Activated T-cell treated with anti-CD3 and anti-CD28 coated beads, Interleukin-2, amount 50 U/mL, for 72 hours (primary cell): ENCODE measurements at places on chromosomes 3 and 15. TPM values are rescaled to one million over a fixed set of nuclear protein-coding genes. Genes with fewer than 3 reads are reported as not detected.
A peak's percentile ranks its signal among the peaks of the same experiment; 100 is the strongest.

Gene TGM4
- not detected for total RNA-seq

Gene CFAP100
- total RNA-seq, result not detected

DNA sequence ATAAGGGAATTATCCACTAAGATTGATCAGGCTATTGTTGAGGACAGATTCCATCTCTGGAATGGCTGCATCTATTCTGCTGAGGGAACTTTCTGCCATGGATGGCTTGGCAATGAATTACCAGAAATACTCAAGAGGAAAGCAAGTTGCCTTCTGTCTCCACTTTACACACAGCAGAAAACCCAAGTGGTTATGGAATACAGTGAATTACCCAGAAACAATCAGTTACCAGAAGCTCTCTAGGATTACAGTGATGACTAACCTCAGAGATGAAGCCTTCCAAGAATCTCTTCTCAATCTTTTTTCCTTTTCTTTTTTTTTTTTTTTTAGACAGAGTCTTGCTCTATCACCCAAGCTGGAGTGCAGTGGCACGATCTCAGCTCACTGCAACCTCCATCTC, 183.3 kb downstream of the WDR76 start:
- no peak overlapping the region for H3K27ac ChIP-seq
- H3K27me3 ChIP-seq, result peaks cover 26% of the 10 kb centered on the region
- H3K4me3 ChIP-seq, result no peak overlapping the region
- no peaks in the 10 kb centered on the region for H3K4me1 ChIP-seq

- H3K27ac ChIP-seq, result no peak overlapping the region
- no peak for DNase-seq
- H3K27me3 ChIP-seq, result peaks cover 29% of the 10 kb centered on the region
These were observed 12.5 kb downstream of the PRR20G start for GRCh38 chr3:127275287-127275781.

Gene TEX9
- 1.2 TPM for total RNA-seq

GRCh38 chr3:133452641-133453319, 52.9 kb downstream of the BFSP2 start:
- no peaks in the 10 kb centered on the region for H3K36me3 ChIP-seq
- H3K27me3 ChIP-seq, result no peaks in the 10 kb centered on the region
- peaks cover 28% of the 10 kb centered on the region for H3K4me1 ChIP-seq
- DNase-seq, result no peak
- no peak overlapping the region for H3K4me3 ChIP-seq

Gene RTP2
- not detected for total RNA-seq

DNA sequence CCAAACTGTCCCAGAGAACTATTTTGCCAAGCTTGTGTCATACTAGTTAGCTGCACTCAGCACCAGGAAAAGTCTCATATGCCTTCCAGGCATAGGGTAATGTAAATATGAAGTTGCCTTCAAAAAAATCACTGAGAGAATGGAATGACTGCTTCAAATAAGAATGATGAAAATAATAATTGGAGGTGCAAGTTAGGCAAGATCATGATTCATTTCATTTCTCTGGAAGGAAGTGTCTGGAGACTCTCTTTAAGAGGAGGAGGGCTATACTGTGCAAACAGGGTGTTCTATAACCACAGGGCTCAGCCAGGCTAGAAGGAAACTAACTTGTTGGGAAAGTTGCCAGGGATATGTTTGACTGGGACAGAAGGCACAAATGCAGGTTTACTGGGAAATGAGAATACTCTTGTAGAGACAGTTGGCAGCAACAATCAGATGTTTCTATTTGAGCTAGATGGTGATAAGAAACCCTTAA, 4.3 kb downstream of the SIDT1 start:
- peaks cover 46% of the 10 kb centered on the region for H3K4me1 ChIP-seq
- H3K27me3 ChIP-seq, result no peaks in the 10 kb centered on the region
- peak overlapping the region; percentile 33 for H3K4me3 ChIP-seq
- H3K36me3 ChIP-seq, result peaks cover 12% of the 10 kb centered on the region

DNA sequence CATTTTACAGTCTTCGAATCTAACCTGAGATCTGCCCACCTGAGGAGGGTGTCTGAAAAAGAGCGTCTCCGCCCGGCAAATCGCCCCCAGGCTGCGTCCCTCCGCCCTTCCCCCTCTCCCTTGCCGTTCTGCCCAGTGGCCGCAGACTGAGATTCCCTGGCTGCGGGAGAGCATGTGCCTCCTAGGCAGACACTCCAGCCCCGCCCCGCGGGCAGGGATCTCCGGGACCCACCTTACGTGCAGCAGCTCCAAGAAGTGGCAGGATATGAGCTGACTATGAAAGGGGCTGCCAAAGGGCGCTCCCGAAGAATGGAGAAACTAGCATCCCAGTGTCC, 2.7 kb upstream of the WNT5A start:
- peak overlapping the region; percentile 70 for H3K4me3 ChIP-seq
- no peaks in the 10 kb centered on the region for H3K36me3 ChIP-seq
- H3K27me3 ChIP-seq, result peaks cover 69% of the 10 kb centered on the region
- no peak overlapping the region for H3K27ac ChIP-seq
- peaks cover 13% of the 10 kb centered on the region for H3K4me1 ChIP-seq

DNA sequence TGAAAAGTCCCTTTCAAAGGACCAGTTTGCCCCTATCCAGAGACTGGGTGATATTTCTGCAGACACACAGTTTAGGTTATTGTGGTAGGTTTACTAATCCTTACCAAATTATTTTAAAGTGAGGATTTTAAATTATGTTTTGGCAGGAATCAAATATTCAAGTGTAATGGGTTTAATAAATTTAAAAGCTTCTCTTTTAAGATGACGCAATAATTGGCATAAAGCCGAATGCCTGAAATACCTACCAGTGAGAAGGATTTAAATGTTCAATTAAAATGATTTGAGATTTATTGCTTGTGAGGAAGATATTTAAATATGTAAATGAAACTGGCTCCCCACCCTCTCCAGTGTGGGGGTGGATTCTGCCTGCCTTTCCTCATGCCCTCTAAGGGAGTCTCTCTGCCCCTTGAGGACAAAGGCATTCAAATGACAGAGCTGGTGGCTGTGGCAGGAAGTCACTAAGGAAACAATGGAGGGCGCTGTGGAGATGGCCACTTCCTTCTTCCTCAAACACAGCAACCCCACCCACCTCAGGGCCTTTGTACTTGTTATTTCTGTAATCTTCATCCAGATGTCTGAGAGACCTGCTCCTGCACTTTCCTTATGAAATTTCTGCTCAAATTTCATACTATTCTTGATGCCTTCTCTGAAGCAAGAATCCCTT, 131.7 kb downstream of the TNIK start:
- no peak overlapping the region for H3K27ac ChIP-seq
- H3K27me3 ChIP-seq, result no peaks in the 10 kb centered on the region
- no peak overlapping the region for H3K4me3 ChIP-seq

DNA sequence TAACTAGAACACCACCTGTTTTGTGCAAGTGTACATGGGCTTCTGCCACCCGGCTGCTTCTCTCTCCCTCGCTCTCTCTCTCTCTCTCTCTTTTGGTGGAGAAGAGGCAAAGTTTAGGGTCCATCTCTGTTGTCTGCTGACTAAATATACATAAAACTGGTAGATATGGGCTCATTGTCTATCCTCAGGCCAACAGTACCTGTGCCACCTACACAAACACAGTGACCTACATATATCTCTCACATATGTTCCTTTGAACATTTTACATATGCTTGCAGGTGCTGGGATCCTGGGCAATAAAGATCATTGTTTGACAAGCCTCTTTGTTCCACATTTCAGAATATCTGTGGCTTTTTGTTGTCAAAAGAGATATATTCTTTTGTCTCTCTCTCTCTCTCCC, 256.3 kb upstream of the KCNH8 start:
- H3K4me1 ChIP-seq, result peaks cover 45% of the 10 kb centered on the region
- no peak for DNase-seq
- peak overlapping the region; percentile 41 for H3K4me3 ChIP-seq

Gene PKM
- 1,066 TPM for total RNA-seq

Gene DUSP7
- 15.7 TPM for total RNA-seq

- H3K36me3 ChIP-seq, result peaks cover 2% of the 10 kb centered on the region
- H3K4me3 ChIP-seq, result no peak overlapping the region
- H3K4me1 ChIP-seq, result no peaks in the 10 kb centered on the region
- H3K27me3 ChIP-seq, result no peaks in the 10 kb centered on the region
These were observed 647.8 kb upstream of the ADAMTS9 start for GRCh38 chr3:65335587-65335986.

Gene IQCF5
- not detected for total RNA-seq

- H3K27me3 ChIP-seq, result no peaks in the 10 kb centered on the region
- H3K27ac ChIP-seq, result peak overlapping the region; percentile 95
- H3K4me3 ChIP-seq, result peak overlapping the region; percentile 91
- H3K36me3 ChIP-seq, result peaks cover 38% of the 10 kb centered on the region
These were observed 20.4 kb upstream of the SATB1 start for GRCh38 chr3:18445401-18446148.

DNA sequence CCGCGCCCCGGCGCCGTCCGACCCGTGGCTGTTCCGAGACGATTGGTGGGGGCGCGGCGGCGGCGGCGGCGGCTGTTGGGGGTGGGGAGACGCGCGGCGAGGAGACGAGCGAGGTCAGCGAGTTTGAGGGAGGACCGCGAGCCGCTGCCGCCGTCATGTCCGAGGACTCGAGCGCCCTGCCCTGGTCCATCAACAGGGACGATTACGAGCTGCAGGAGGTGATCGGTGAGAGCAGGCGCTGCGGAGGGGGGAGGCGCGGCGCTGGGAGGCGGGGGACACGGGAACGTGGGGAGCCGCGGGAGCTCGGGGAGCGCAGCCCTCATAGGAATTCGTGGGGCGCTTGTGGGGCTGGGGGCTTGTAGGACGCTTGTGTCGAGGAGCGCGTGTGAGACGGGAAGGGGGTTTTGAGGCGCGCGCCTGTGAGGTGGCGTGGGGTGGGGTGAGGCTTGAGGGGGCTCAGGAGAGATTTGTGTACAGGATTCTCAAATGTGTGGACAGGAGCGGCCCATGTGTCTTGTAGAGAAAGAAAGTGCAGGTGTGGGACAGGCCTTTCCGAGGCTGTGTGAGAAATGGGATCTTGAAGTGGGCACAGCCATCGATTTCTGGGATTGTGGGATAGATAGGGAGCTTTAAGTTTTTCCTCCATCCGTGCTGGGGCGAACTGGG, 518 bp downstream of the OXSR1 start:
- no peaks in the 10 kb centered on the region for H3K27me3 ChIP-seq
- peak overlapping the region; percentile 93 for H3K4me3 ChIP-seq
- peak overlapping the region; percentile 93 for H3K27ac ChIP-seq
- H3K4me1 ChIP-seq, result peaks cover 55% of the 10 kb centered on the region

Gene ALDH1A2
- total RNA-seq, result 0.56 TPM

DNA sequence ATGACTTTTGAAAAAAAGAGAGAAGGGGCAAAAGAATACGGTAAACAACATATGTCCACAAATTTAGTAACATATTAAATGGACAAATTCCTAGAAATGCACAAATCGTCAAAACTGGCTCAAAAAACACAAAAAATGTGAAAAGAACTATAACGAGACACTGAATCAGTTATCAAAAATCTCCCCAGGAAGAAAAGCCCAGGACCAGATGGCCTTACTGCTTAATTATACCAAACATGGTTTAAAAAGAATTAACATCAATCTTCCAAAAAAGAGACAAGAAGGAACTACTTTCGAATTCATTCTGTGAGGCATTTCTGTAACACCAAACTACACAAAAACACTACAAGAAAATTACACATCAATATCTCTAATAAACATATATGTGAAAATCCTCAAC, 117.4 kb downstream of the STAG1 start:
- H3K4me3 ChIP-seq, result no peak overlapping the region
- H3K27me3 ChIP-seq, result no peaks in the 10 kb centered on the region
- H3K27ac ChIP-seq, result peak overlapping the region; percentile 46

DNA sequence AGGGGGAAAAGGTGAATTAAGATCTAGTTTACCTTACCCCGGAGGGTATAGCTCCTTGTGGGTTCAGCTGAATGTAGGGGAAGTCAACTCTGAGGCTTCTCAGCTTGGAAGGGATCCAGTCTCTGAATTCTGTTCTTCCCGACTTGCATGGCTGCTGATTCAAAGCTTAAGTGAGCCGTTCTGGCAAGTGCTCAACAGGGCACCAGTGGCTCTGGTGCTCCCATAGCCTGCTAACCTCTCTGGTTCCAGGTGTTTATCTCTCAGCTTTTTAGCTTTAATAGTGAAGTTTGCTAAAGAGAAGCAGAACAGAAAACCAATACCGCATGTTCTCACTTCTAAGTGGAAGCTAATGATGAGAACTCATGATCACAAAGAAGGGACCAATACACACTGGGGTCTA, 46.3 kb upstream of the RBP1 start:
- DNase-seq, result no peak
- H3K4me3 ChIP-seq, result no peak overlapping the region
- peaks cover 4% of the 10 kb centered on the region for H3K4me1 ChIP-seq
- H3K36me3 ChIP-seq, result no peaks in the 10 kb centered on the region

DNA sequence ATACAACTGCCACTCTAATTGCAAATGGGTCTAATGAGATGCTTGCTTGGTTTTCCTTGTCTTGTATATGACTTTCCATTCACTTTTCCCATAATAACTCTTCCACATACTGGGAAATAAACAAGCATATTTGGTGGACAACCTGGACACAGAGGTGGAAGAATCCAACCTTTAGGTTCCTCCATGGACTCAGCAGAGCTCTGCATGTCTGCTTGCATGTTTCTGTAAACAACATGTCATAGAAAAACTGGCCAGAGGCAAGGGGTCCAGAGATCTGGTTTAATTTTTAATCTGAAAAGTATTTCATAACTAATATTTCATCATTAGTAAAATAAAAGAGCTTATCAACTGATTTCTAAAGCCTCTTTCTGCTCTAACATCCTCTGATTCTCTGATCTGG, 30.2 kb downstream of the GOLIM4 start:
- peaks cover 12% of the 10 kb centered on the region for H3K4me1 ChIP-seq
- no peak overlapping the region for H3K4me3 ChIP-seq
- H3K27ac ChIP-seq, result no peak overlapping the region
- no peak for DNase-seq

DNA sequence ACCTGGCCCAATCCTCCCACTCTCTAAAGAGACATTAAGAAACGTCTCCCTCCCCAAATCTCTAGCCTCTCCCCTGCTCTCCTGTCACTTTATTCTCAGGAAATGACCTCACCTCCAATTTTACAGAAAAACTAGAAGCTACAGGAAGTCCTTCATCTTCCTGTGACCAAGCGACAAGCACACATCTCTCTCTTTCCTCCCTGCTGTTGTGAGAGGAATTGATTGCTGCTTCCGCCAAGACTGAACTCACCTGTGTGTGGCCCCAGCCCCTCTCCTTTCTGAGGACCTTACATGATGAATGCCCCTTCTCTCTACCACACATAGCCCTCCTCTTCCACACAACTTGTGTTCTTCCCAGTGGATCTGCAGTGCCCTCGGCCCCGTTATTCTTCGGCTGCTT, 18.2 kb downstream of the DNAJB8 start:
- peaks cover 57% of the 10 kb centered on the region for H3K4me1 ChIP-seq
- H3K27ac ChIP-seq, result peak overlapping the region; percentile 43
- H3K27me3 ChIP-seq, result peaks cover 5% of the 10 kb centered on the region
- H3K4me3 ChIP-seq, result peak overlapping the region; percentile 43
- H3K36me3 ChIP-seq, result peaks cover 31% of the 10 kb centered on the region

Gene TMEM45A
- total RNA-seq, result 1.5 TPM
